ENCODE measurements at places on chromosomes 2 and 18.

DNA sequence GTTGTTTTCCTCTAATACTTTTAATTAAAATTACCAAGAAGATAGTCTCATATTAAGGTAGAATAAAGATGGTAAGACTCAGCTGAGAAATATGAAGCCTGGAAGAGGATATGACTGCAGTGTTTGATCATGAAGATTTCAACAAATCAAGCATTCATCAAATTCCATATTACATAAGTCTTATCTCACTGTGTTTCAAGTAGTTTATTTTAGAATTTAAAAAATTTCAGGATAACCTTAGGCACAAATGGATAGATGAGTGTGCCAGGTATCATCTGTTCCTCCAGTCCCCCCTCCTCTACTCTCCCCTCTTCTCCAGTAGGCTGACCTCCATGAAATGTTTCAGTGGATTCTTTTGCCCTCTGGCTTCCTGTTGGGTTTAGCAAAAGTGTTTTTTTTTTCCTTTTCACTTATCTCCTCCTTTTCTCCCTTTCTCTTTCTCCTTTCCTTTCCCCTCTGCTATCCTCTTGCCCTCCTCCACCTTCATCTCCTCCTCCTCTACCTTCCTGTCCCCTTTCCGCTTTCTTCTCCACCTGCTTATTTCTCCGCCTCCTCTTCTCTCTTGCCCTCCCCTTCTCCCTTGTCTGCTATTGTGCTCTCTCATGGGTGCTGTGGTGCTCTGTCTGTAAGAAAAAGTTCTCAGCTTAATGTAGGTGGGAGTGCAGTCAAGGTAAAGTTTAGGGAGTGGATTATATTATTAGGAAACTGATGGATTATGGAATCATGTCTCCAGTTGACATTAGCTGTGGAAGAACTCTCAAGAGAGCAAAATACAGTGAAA lies 72.8 kb downstream of the ABI2 start:
- DNase-seq: no peak

GRCh38 chr2:71685941-71686611 lies 232.7 kb downstream of the DYSF start:
- DNase-seq: no peak

DNA sequence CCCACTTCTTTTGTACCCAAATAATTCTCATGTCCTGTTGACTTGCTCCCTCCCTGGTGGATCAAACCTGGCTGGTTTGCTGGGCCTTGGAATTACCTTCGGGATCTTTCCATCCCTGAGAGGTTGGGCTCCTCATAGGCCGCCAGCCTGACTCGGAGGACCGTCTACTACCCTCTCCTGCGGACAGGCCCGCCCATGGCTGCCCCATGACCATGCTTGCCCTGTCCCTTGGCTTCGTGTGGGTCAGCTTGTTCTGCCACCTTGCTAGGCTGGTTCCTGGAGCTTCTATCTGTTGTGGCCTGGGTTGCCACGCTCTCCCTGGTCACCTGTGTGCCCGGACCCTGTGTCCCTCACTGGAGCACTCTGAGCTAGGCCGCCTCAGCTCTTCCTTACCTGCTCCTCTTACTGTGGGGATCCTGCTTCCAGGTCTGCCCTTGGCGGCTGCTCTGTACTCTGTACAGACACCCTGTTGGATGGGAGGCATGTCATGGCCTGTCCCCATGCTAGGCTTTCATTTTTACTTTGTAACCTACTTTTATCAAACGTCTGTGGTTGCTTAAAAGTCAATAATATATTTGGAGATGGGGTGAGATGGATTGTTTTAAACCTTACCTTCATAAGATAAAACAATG lies 29.7 kb upstream of the FHL2 start:
- DNase-seq: no peak

GRCh38 chr2:157061799-157062198 lies 195.7 kb upstream of the GALNT5 start:
- DNase-seq: no peak

- DNase-seq: peak; percentile 96
These were observed 185.0 kb upstream of the RASGRP3 start for GRCh38 chr2:33291278-33292013.

DNA sequence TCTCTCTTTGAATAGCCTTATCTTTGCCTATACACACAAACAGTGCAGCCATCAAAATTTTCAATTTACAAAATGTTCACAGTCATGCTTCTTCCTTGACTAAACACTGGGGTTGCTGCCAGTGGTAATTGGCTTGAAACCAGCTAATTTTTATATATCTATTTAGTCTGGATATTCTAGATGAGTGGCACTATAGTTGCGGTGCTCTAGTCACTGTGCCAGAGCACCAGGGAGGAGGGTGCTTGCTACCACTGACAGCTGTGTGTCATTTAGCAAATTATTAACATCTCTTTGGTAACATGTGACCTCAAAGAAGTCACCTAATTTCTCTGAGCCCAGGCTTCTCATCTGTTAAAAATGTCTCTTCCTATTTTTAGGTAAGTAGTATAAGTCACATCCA lies 130.4 kb downstream of the MEIS1 start:
- no peak for DNase-seq

- DNase-seq: no peak
These were observed 34.8 kb upstream of the SPATA3 start for GRCh38 chr2:230961091-230961491.

Measured in pulmonary artery endothelial cell (primary cell).